ENCODE measurements at places on chromosomes 2 and 18.

DNA sequence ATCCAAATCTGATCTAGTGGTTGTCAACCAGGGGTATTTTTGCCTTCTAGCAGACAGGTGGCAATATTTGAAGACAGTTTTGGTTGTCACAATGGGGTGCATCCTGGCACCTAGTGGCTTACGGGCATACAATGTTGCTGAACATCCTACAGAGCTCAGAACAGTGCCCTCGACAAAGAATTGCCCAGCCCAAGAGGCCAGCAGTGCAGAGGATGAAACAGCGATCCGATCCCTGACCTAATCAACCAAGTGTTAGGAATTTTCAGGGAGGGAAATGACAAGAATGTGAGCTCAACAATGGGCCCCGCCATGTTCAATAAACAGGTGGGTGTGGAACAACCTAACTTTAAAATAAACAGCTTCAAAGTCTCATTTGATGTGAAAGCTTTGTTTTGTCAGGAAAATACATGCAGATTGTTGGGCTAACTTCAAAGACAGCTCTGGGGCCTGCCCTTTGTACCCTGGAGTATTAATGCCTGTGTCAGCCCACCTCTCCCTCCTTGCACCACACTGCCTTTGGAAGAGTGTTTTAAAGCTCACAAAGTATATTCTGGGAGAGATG is 22.5 kb upstream of the SCYGR5 start:
- DNase-seq = no peak

DNA sequence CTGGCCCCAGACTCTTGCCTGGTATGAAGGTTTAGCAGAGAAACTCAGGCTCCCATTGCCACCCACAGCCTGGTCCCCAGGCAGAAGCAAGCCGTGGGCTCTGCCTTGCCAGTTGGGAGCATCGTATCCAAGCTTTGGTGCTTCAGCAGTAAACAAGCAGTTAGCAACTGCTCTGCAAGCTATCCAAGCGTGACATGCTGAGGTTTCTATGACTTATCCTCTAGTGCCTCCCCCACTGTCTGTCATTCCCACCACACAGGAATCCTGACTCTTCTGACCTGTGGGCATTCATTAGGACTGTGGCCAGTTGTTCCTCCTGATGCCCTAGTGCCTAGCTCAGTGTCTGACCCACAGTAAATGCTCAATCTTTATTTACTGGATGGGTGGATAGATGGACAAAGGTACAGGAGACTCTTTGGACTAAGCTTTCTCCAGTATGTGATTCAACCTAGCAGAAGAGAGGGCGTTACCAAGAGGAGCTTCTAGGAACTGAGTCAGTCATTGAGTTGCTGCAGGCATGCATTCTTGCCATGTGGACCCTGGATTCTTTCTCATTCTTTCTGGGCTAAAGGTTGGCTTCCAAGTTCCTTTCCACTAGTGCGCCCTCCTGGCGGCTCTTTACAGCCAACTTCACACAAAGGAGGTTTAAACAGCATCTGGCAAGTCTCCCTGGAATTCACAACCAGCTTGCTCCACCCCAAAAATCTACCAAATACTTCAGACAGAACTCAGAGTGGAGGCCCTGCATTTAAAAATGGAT is 40.6 kb upstream of the MRPL19 start:
- peak; percentile 53 for DNase-seq

DNA sequence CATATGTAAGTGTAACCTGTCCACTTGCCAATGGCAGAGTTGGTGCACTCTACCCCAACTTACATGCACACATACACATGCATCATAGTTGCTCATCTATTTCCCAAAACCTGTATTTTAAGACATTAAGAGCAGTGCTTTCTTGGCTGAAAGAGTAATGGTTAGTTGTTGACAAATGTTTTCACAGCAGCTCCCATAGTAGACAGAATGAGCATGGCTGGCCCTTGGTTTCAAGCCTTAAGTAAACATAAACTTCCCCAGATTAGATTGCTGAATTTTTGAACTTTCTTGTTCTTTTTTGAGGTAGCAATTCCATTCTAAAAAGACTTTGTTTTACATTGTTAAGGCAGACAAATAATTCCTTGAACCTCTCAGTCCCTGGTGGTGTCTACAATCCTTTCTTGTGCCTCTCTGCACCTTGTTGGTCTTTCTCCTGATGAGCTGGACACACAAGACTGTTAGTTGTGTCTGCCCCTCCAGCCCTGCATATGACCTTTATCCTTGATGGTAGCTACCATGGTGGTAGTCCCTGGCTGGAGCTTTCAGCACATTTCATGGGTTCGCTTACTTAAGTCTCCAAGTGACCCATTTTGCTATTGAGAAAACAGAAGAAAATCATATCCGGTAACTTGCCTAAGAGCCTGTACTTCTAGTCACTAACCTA is 580.1 kb upstream of the ID2 start:
- no peak for DNase-seq

DNA sequence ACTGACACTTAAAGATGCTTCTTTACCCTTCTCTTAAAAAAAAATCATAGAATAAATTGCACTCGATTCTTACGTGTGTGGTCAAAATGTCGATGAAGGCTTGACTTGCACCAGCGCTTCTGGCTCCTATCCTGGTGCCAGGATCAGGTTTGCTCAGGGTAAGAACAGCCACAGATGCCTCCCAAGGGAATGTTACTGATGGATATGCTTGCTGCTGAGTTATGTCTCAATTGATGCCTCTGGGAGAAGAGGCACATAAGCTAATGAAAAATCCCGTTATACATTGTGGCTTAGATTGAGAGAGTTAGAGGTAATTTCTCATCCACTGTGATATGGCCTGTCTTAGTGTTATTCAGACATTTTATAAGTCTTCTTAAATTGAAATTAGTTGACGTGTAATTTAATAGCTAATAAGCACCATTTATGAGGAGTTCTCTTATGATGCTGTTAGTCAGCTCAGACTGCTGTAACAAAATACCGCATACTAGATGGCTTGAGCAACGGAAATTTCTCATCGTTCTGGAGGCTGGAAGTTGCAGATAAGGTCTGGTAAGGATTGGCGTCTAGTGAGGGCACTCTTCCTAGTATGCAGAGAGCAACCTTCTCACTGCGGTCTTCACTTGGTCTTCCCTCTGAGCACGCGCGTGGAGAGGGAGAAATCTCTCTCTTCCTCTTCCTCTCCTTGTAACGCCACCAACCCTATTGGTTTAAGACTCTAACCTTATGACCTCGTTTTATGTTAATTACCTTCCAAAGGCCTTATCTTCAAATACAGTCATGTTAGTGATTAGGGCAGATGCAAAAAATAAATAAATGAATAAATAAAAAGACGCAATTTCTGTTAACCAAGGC is 116.6 kb upstream of the NOSTRIN start:
- DNase-seq = no peak

DNA sequence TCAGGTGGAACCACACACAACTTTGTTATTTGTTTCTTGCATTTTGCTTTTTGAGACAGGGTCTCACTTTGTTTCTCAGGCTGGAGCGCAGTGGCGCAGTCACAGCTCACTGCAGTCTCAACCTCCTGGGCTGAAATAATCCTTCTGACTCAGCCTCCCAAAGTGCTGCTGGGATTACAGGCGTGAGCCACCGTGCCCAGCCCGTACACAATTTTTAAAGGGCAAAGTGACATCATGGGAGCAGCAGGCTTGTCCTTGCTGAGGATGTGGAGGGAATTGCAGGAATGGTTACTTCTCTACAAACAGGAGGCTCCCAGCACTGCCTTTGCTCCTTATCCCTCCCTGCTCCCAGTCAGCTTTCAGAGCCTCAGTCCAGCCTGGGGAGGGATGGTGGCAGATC is 355.9 kb upstream of the KLHL29 start:
- DNase-seq = no peak

DNA sequence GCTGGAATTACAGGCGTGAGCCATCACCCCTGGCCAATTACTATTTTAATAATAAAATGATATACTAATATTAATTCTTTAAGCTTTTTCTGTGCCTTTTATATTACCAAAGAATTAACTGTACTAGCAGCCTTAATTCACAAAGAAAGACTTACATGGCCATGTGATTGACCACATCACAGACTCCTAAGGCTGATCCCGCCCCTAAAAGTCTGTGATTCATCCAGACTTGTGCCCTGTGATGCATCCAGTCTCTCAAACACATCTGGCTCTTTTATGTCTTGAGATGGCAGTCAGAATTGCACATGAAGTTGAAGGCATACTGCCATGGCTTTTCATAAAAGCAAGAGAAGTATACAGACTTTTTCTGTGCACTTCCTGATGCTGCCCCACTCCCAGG is 91.7 kb downstream of the DTNA start:
- DNase-seq = no peak

- DNase-seq = no peak
These were observed 163.7 kb downstream of the CTIF start for GRCh38 chr18:48702346-48703027.

- no peak for DNase-seq
These were observed 8.9 kb downstream of the ECEL1 start for GRCh38 chr2:232478571-232479340.

- DNase-seq = no peak
These were observed 700.9 kb downstream of the ERBB4 start for GRCh38 chr2:211837706-211838105.

DNA sequence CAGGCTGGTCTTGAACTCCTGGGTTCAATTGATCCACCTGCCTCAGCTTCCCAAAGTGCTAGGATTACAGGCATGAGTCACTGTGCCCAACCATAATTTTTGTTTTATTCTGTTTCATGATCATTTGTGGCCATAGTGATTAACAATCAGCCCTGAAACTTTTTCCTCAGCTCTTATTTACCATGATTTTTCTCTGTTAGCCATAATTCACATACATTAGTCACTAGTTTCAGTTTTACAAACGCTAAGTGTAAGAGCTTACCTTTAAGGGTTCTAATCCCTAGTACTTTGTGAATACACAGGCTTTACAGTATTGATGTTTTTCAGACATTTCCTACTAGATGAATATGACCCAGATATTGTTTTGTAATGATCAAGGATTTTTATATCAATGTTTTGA is 216.1 kb downstream of the DPP4 start:
- DNase-seq = no peak
